ENCODE measurements at places on chromosomes 7 and 10.

DNA sequence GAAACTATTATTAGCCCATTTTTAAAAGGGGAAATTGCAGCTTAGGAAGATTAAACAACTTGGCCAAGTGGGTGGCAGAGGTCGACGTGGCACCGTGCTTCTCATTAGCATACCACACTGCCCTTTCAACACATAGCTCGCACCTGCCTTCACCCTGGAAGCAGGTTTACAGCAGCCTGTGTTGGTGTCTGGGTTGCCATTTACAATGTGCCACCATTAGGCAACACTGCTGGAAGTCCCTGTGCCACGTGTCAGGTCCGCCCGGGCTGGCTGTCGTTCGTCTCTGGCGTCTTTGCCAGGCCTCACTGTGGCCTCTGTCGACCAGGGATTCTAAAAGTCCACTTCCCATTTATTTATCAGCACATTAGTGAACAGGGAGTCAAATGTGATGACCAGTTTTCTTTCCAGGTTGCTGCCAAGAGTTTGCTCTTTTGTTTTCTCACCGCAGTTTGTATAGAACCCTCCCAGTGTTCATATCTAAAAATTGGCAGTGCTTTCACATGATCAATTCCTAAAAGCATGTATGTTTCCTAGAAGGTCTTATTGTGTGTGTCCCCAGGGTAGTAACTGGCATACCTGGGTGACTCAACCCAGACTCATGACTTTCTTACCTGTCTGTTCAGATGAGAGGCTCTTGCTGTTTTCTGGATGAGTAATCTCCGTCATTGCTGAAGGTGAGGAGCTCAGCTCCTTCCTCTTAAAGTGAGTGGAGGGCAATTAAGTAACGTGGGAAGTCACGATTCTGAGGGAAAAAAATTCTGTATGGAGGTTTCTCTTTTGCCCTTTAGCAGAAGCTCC is 9.2 kb downstream of the INSIG1 start:
- no peak for DNase-seq

DNA sequence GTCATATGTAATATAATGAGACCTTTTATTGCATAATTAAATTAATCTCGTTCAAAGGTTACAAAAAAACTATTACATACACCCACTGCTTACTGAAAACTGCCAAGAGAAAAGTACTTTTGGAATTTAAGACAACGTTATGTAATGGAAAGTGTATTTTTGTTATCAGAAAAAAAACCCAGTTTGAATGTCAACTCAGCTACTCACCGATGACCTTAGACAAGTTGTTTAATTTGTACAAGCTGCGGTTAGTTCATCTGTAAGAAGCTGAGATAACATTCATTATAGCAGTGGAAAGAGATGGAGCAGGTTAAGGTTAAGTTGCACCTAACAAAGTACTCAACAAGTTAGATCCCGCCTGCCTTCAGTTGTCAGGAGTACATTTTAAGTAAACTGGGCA is 1.1 kb downstream of the PSMA2 start:
- DNase-seq: no peak

DNA sequence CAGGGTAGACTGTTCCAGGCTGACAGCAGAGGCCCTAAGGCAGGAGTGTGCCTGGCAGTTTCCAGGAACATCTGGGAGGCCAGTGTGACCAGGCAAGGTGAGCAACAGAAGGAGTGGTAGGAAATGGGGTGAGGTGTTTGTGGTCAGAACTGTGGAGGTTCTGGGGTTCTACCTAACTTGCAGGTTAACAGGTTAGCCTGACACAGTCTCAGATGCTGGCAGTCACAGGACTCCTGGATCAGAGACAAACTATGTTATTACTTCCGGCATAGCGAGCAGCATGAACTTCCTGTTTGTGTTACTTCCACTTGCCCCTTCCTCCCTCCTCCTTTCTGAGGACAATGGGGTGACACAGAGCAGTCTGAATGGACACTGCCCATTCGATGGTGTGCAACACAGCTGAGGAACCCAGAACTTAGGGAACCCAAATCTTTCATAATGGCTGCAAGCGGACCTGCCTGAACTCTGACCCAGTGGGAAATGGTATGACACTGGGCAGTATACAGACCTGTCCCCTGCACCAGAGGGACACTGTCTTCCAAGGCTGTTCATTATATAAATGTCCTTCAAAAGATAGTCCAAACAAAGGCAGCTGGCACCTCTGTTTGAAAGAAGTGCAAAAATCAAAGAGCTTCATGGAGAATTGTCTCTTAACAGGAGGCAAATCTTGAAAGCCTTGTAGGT is 3.9 kb upstream of the SAR1A start:
- no peak for DNase-seq

GRCh38 chr10:76236356-76236755 is 804.9 kb downstream of the LRMDA start:
- no peak for DNase-seq

- no peak for DNase-seq
Observed at GRCh38 chr7:11743548-11743947, 88.5 kb downstream of the THSD7A start.

- no peak for DNase-seq
Observed at GRCh38 chr7:1141651-1142050, 18.3 kb downstream of the ZFAND2A start.

DNA sequence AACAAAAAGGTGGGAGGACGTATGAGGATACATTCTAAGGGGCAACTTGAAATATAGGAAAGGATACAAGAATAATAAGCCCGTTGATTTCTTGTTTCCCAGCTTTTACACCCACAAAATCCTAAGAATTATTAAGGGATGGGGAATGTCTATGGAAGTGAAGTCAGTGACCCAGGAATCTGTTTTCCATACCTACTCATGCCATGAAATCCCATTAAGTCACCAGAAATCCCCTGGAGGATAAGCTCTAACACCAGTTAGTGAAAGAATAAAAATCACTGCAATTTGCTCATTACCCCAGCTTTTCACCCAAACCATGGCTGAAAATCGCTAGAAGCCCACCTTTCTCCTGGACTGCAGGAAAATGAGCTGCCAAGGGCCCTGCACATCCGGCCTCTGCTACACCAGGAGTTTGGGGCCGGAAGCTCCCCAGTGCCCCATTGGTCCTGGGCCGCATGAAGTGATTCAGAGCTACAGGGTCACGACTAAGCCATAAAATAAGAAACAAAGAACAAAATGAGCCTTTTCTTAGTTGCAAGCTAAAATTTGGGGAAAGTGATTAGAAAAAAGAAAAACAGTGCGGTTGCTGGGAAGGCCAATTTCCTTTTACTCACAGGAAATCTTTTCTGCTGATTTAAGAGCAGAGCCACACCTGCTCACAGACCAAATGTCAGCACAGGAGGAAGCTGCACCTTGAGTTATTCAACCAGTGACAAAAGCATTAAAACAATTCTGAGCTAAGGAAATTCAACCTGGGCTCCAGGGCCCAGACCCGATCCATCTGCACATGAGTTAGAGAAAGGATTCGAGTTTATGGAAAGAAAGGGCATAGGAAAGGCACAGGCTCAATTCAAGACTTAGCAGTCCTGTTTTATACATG is 40.3 kb downstream of the HIPK2 start:
- no peak for DNase-seq
